ENCODE measurements at places on chromosomes 7 and 10.

GRCh38 chr7:43148161-43148731 lies 35.8 kb downstream of the HECW1 start:
- no peak for DNase-seq

DNA sequence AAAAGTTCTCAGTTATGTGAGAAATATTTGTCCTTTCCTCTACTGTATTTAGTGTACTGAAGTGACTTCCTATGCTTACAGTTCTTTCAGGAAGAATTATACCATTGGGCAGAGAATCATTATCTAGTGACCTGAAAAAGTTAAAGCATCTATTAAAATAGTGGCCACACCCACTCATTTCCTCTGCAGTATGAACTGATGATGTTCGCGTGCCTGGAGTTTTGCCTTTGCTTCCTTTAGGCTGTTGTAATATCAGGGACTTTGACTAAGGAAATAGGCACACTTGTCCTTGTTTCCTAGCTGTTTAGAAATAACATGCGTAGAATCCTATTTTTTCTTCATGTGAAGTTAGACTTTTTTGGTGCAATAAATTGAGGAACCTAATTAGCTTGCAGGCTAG lies 100.7 kb downstream of the ZMYND11 start:
- DNase-seq, result no peak

DNA sequence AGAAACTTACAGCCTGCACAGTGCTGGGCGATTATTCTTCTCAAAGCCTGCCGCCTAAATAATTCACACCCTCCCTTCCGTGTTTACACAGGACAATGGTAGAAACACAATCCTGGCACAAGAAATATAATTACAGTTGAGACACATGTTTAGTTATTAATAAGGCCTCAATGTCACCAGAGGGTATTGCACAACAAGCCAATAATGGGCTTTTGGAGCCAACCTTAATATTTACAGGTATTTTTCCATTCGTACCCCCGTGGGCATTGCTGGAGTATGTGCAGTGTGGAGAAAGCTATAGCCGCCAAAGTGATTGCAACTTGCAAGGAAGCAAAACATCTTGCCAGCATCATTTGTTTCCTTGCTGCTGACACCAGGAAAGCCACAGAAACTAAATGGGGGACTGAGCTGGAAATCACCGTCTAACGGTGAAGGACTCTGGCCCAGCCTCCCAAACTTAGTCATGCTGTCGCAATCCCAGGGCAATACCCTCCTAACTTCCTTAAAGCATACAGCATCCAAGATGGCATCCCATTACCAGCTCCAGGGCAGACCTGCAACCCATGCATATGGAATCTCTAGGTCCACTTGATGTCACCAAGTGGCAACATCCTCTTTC lies 8.6 kb downstream of the CALN1 start:
- no peak for DNase-seq

DNA sequence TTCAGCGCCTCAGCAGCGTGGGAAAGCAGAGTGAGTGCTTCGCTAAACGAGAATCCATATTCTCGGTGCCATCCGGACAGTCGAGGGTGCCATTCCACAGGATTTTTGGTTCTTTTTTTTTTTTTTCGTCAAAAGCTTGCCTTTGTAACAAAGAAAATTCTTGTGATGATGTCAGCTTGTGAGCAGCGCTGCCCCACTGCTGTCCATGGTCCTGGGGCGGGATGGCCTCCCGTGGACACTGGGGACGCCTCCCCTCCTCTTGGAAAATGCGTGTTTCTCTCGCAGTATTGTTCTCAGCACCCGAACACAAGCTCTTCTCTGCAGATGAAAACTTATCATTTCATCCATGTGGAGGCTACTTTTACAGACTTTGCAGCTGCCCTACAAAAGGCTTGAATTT lies 477.4 kb downstream of the TCERG1L start:
- DNase-seq, result no peak

DNA sequence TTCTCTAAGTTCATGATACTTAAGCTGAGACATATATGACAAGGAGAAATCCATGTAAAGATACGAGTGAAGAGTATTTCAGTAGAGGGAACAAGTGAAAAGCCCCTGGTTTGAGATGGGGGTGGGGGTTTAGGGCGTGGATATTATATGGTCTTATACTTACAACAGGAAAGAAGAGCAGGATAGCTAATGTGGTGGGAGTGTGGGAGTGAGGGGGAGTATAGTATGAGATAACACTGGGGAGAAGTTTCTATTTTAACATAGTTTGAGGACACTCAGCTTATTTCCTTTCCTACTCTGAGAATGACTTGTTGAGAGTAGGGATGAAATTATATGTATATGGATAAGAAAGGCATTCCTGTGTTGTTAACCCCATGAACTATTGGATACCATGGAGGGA lies 36.5 kb downstream of the MCU start:
- no peak for DNase-seq

- DNase-seq, result no peak
Measured at GRCh38 chr7:55060636-55061022, 41.8 kb downstream of the EGFR start.

GRCh38 chr10:124037784-124038183 lies 55.6 kb downstream of the CHST15 start:
- no peak for DNase-seq

GRCh38 chr7:48035967-48036478 lies 680 bp downstream of the C7orf57 start:
- DNase-seq, result no peak

GRCh38 chr10:14491811-14492210 lies 161.1 kb upstream of the FRMD4A start:
- DNase-seq, result no peak

GRCh38 chr7:121752706-121753105 lies 120.3 kb upstream of the PTPRZ1 start:
- DNase-seq, result no peak

DNA sequence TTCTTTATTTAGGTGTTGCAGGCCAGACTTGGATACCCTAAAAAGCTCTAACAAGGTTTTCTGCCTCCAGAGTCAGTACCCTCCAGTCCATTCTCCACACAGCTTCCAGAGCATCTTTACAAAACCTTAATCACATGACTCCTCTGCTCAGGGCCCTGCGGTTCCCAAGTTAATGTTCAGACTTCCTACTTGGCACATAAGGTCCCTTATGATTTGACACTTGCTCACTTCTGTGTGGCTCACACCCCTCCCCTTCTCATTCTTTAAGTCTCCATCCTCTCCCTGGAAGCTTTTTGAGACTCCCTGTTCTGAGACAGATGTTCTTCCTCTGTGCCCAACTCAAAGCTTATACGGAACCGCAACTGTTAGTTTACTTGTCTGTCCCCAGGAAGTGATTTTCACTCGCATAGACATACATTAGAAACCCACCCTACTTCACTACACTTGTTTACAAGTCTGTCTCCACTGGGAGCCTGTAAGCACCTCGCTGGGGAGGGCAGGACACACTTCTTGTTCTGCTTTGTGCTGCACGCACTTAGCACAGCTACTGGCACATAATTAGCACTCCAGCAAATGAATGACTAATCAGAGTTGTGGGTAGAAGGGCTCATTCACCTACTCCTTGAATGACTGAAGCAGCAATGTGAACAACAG lies 154.3 kb upstream of the LAMB4 start:
- no peak for DNase-seq

DNA sequence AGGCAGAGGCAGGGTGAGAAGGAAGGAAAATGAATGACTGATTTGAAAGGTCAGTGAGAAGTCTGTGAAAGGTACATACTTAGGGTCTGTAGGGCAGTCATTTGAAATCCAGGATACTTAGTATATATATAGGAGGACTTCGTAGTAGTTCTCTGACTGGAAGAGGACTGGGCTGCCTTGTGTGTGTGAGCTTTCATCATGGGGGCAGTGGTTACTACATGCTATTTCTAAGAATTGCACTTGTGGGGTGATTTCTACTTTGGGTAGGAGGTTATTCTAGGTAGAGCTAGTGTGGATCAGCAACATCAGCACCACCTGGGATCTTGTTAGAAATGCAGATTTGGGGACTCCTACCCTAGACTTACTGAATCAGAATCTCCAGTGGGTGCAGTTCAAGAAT lies 104.1 kb downstream of the AUTS2 start:
- DNase-seq, result no peak

DNA sequence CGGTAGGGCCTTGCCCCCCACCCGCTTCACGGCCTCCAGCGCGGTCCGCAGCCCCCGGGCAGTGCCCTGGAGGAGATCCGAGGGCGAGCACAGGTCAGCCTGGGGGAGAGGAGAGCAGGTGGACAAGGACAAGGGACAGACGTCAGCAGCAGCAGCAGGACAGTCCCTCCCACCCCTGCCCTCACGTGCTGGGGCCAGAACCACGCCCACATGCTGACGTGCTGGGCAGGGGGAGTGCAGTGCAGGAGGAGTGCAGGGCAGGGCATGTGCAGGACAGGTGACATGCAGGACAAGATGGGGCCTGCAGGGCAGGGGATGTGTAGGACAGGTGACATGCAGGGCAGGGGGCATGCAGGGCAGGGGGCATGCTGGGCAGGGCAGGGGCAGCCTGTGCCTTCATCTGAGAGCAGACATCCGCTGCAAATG lies 1.5 kb upstream of the SAP25 start:
- DNase-seq, result no peak

DNA sequence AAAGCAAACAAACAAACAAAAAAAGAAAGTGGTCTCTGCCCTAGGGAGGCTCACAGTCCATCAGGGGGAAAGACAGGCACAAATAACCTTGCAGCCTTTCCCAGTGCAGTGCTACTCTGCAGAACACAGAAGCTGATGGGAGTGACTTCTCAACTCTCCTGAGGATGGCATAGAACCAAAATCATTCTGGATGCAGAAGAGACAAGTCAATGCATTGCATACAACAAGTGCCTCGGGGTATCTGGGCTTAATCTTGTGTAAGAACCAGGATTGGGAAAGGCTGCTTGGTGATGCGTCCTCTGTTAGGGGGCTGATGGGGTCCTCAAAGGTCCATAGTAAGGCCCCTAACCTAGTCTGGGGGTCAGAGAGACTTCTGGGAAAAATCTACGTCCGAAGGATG lies 68.9 kb downstream of the NEURL1 start:
- DNase-seq, result no peak
